Activated T-cell treated with anti-CD3 and anti-CD28 coated beads, Interleukin-2, amount 50 U/mL, for 24 hours (primary cell): ENCODE measurements at places on chromosomes 13 and 19.

- DNase-seq: no peak
Observed at GRCh38 chr13:30806784-30807183, 71.4 kb downstream of the ALOX5AP start.

- DNase-seq: peak; percentile 36
Observed at GRCh38 chr19:50870417-50871089, 2.7 kb upstream of the KLK2 start.

DNA sequence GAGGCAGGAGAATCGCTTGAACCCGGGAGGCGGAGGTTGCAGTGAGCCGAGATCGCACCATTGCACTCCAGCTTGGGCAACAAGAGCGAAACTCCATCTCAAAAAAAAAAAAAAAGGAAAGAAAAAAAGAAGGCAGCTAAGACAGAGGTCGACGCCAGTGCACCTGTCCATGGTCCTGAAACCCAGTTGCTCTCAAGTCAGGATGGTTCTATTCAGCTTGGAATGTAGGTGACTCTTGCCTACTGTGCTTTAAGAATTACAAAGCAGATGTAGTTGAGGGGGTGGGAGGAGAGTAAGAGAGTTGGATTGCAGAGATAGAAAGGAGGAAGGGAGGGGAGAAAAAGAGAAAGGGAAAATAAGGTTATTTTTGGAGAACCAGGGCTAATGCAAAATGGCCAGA lies 18.7 kb downstream of the CACNG7 start:
- peak; percentile 35 for DNase-seq

GRCh38 chr13:93216122-93216521 lies 10.5 kb upstream of the GPC6 start:
- DNase-seq: no peak

DNA sequence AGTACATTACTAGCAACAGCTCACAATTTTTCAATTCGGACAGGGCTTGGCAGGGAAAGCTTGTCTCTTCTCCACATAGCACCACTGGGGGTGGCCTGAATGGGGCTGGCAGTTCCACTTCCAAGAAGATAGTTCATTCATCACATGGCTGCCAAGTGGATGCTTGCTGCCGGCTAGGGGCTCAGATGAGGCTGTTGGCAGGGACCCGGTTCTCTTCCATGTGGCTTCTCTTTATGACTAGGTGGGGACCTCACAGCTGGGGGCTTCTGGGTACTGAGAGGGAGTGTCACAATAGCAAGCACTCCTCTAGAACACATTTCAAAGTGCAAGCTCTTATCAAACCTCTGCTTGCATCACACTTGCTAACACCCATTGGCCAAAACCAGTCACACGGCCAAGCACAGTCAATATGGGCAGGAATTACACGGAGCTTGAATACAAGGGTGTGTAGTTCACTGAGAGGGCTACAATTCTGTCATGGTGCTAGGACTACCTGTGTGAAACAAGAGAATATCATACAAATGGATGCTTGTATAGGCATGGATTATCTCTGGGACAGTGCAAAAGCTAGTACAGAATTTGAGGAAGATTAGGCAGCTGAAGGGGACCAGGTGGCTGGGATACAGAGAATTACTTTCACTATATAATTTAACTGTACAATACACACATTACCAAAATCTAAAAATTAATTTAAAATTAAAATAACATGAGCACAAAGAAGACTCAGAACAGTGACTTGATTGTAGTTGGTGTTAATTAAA lies 32.3 kb downstream of the ATP7B start:
- DNase-seq: no peak

GRCh38 chr19:51203916-51204315 lies 21.0 kb upstream of the CD33 start:
- no peak for DNase-seq
